A549 treated with RU486 at 1 μM for 4 hours (cell line): ENCODE measurements at places on chromosomes 2 and 18. TPM values are rescaled to one million over a fixed set of nuclear protein-coding genes. Genes with fewer than 3 reads are reported as not detected.

The IL36G gene
- not detected in 5 replicates for total RNA-seq

The SLC23A3 gene
- 0.19 to 0.90 TPM (median 0.53 TPM) in 5 replicates for total RNA-seq

The FNDC4 gene
- total RNA-seq = 2.1 to 5.5 TPM (median 4.2 TPM) in 5 replicates

The DIPK1C gene
- total RNA-seq = not detected in 5 replicates

The RSAD2 gene
- total RNA-seq = 0.16 to 0.67 TPM (median 0.26 TPM) in 5 replicates

The UGT1A5 gene
- not detected in 5 replicates for total RNA-seq

The SPDYA gene
- total RNA-seq = 0.14 to 0.25 TPM in 2 of 5 replicates, not detected in the others

The SETBP1 gene
- total RNA-seq = 0.41 to 0.70 TPM (median 0.58 TPM) in 5 replicates

The MGAT4A gene
- 0.85 to 1.6 TPM (median 1.4 TPM) in 5 replicates for total RNA-seq

The PPP4R1 gene
- 36.3 to 44.6 TPM (median 40.8 TPM) in 5 replicates for total RNA-seq

The PIKFYVE gene
- 3.3 to 7.5 TPM (median 7.2 TPM) in 5 replicates for total RNA-seq

The TWIST2 gene
- total RNA-seq = 11.0 to 21.1 TPM (median 20.6 TPM) in 5 replicates

The ALPG gene
- 0.08 to 0.30 TPM (median 0.14 TPM) in 5 replicates for total RNA-seq

The CENPO gene
- total RNA-seq = 43.2 to 55.2 TPM (median 47.0 TPM) in 5 replicates

The NEU2 gene
- not detected in 5 replicates for total RNA-seq

The SKOR2 gene
- total RNA-seq = not detected in 5 replicates

The TSPYL6 gene
- total RNA-seq = not detected in 5 replicates

The LIPG gene
- 0.06 to 0.27 TPM (median 0.20 TPM) in 5 replicates for total RNA-seq

The BOK gene
- 22.0 to 37.5 TPM (median 29.3 TPM) in 5 replicates for total RNA-seq

The RNF125 gene
- 0.23 to 0.59 TPM (median 0.26 TPM) in 5 replicates for total RNA-seq

The ATP6V1B1 gene
- total RNA-seq = 0.32 to 2.5 TPM (median 2.1 TPM) in 5 replicates

The RAX gene
- total RNA-seq = not detected in 5 replicates

The IL36A gene
- not detected in 5 replicates for total RNA-seq
